Activated T-helper 2 cell treated with anti-CD3 and anti-CD28 coated beads, Interferon-gamma antibody, Interleukin-2, Interleukin-4, amounts not matched to agents 10 μg/mL and 5 μg/mL and 100 μg/mL, durations not matched to agents 14 hours and 24 hours and 36 hours (primary cell): ENCODE measurements at places on chromosomes 1 and 21. TPM values are rescaled to one million over a fixed set of nuclear protein-coding genes. Genes with fewer than 3 reads are reported as not detected.

Gene TRIM46
- total RNA-seq, result 10.7 and 11.5 TPM in 2 replicates

Gene NHLH1
- total RNA-seq, result 0.30 and 0.32 TPM in 2 replicates

Gene PRRX1
- not detected in 2 replicates for total RNA-seq

Gene RIPPLY3
- total RNA-seq, result 0.21 TPM in 1 of 2 replicates, not detected in the other

Gene OPRD1
- total RNA-seq, result not detected in 2 replicates

Gene AIRE
- not detected in 2 replicates for total RNA-seq

Gene PRMT6
- 20.4 and 21.0 TPM in 2 replicates for total RNA-seq

Gene CCDC17
- 2.5 and 2.8 TPM in 2 replicates for total RNA-seq

Gene IL22RA1
- total RNA-seq, result not detected in 2 replicates

Gene IGSF9
- not detected in 2 replicates for total RNA-seq
